ENCODE measurements at places on chromosomes 3 and 15.

DNA sequence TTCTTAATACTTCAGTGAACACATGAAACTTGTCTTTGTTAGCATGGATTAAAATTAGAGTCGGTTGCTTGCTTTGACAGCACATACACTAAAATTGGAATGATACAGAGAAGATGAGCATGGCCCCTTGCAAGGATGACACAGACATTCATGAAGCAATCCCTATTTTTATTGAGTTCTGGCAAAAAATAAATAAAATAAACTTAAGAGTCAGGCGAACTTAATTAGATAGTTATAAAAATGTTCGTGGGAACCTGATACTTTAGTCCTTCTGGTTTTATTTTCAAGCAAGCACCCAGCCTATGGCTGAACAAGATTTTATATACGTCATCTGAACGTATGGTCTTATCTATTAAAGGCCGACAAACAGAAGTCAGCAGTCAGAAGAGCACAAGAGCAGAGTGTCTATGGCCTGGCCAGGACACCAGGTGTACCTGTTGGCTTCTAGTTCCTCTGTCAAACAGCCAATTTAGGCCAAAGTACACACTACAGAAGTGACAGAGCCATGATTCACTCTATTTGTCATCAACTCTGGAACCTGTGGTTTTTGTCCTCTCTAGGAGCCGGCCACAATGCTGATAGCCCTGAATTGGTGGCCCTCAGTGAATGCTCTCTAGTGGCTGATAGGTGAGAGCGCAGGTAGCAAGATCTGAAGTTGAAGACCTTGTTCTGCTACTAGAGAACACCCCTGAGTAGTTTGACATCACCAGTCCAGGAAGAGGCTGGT is 64.3 kb downstream of the LEO1 start:
- peaks cover 45% of the 10 kb centered on the region for H3K36me3 ChIP-seq
- H3K4me3 ChIP-seq: no peak overlapping the region
- DNase-seq: no peak
- no peak overlapping the region for H3K27ac ChIP-seq
- H3K4me1 ChIP-seq: no peaks in the 10 kb centered on the region

- peaks cover 3% of the 10 kb centered on the region for H3K4me1 ChIP-seq
- H3K27ac ChIP-seq: no peak overlapping the region
- no peaks in the 10 kb centered on the region for H3K27me3 ChIP-seq
- DNase-seq: no peak
- no peak overlapping the region for H3K4me3 ChIP-seq
Measured at GRCh38 chr15:67458331-67459029, 62.5 kb upstream of the C15orf61 start.

DNA sequence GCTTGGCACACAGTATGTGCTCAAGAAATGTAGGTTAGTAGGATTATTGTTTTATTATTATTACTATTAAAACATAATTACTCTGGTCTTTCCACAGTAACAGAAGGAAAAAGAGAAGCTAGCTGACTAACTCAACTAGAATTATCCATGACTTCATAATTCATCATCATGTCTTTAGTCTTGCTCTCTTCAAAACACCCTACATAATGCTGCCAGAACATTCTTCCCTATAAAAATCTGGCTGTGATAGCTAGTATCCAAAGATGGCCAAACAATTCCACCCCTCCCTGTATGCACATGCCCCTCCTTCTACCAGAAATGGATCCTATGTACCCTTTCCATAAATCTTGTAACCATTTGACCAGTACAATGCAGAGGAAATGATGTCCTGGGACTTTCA is 48.8 kb upstream of the SRGAP3 start:
- H3K36me3 ChIP-seq: no peaks in the 10 kb centered on the region
- no peaks in the 10 kb centered on the region for H3K4me1 ChIP-seq
- no peaks in the 10 kb centered on the region for H3K27me3 ChIP-seq

DNA sequence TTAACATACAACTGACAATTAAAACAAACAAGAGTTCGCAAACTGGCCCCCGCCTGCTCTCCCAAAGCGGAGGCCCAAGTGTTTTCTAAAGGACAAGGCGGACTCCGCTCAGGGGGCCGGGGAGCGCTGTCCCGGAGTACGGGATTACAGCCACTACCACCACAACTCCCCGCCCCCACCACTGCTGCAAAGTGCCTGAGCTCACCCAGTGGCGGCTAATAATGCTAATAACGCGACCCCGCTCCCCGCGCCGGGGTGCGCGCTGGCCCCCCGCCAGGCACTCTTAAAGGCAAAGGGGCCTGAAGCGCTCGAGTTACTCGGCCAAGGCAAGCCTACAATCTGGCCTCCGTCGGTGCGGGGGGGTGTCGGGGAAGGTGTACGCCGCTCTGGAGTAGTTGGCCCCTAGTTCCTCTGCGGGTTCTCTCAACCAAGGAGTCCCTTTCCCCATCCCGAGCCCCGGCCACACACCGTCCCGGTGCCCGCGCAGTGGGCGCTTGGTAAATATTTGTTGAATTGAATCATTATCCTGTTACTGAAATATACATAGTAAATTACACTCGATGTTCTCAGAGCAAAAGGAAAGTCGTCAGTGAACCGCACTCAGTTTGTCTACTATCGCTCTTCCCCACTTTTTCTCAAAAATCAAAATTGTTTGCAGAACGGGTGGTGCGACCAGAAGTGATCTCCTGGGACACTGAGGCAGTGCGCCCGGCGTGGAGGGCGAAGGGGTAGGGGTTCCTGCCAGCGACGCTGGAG is 827 bp downstream of the WNT5A start:
- no peaks in the 10 kb centered on the region for H3K36me3 ChIP-seq
- DNase-seq: peak; percentile 54
- peak overlapping the region; percentile 81 for H3K27ac ChIP-seq
- H3K4me1 ChIP-seq: peaks cover 13% of the 10 kb centered on the region
- peak overlapping the region; percentile 79 for H3K4me3 ChIP-seq

DNA sequence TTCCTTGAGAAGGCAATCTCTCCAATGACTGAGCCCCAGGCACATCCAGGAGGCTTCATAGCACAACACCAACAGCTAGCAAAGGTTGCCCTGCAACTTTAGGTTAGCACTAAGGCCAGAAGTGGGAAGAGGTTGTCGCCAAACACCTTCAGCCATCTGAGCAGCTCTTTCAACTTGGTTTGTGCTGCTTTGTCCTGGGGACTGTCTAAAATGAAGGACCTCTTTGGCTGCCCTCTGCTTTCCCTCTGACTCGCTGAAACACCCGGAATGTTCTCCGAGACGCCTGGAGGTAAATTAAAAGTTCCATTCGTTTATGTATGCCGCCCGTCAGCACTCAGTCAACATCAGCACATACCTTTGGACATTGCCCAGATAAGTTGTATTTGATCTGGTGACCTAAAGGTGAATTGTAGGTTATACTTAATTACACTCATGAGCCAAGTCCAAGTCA is 121.2 kb upstream of the NR2F2 start:
- no peak for DNase-seq
- H3K4me1 ChIP-seq: no peaks in the 10 kb centered on the region
- no peak overlapping the region for H3K27ac ChIP-seq

- H3K27me3 ChIP-seq: no peaks in the 10 kb centered on the region
- DNase-seq: peak; percentile 39
- no peak overlapping the region for H3K4me3 ChIP-seq
- no peak overlapping the region for H3K27ac ChIP-seq
Measured at GRCh38 chr3:10234526-10235230, 13.6 kb upstream of the TATDN2 start.

- no peaks in the 10 kb centered on the region for H3K36me3 ChIP-seq
- H3K27me3 ChIP-seq: no peaks in the 10 kb centered on the region
- peak overlapping the region; percentile 81 for H3K4me3 ChIP-seq
Measured at GRCh38 chr15:42275780-42276391, 2.7 kb upstream of the TMEM87A start.

GRCh38 chr3:197882586-197882985 is 67.4 kb upstream of the RPL35A start:
- peaks cover 16% of the 10 kb centered on the region for H3K36me3 ChIP-seq
- H3K4me3 ChIP-seq: no peak overlapping the region
- H3K27me3 ChIP-seq: no peaks in the 10 kb centered on the region
- H3K27ac ChIP-seq: peak overlapping the region; percentile 93

GRCh38 chr3:33883538-33883950 is 85.1 kb downstream of the PDCD6IP start:
- H3K4me3 ChIP-seq: peak overlapping the region; percentile 15
- peaks cover 29% of the 10 kb centered on the region for H3K4me1 ChIP-seq
- H3K27me3 ChIP-seq: no peaks in the 10 kb centered on the region
- DNase-seq: peak; percentile 85
- H3K36me3 ChIP-seq: no peaks in the 10 kb centered on the region

- no peaks in the 10 kb centered on the region for H3K4me1 ChIP-seq
- no peak for DNase-seq
- no peak overlapping the region for H3K4me3 ChIP-seq
- no peak overlapping the region for H3K27ac ChIP-seq
- no peaks in the 10 kb centered on the region for H3K27me3 ChIP-seq
Measured at GRCh38 chr15:58139276-58139988, 1.3 kb downstream of the AQP9 start.

GRCh38 chr15:80475572-80475971 is 71.4 kb downstream of the ARNT2 start:
- H3K4me1 ChIP-seq: no peaks in the 10 kb centered on the region
- no peaks in the 10 kb centered on the region for H3K27me3 ChIP-seq
- H3K27ac ChIP-seq: no peak overlapping the region
- H3K36me3 ChIP-seq: no peaks in the 10 kb centered on the region
- no peak for DNase-seq
- no peak overlapping the region for H3K4me3 ChIP-seq

DNA sequence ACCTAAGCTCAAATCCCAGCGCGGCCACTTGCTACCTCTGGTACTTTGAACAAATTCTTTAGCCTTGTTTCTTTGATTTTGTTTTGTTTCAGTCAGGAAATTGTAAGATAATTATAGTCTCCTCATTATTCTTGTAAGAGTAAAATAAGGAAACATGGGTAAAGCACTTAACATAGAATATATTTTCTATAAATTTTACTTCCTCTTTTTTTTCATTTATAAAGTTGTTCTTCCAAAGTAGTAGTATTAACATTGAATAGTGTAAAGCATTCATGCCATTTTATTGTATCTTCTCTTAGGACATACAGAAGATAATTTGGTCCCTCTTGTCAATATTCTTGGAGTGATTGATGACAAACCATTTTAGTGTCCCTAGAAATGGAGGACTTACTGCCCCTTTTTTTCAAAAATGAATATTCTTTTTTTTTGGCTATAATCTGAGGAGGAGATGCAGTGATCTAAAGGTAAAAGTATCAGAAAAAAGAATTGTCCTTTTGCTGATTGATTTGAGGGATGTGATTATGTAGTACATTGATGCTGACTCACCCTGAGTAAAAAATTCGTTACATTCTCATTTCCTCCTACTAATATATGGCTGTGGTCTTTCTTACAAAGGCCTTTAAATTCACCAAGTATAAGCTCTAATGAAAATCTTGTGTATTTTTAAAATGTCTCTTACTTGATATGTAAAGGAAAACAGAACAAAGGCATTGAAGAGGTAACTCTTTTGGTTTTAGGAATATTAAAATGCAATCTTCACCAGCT is 51.0 kb downstream of the ALCAM start:
- no peak overlapping the region for H3K4me3 ChIP-seq
- no peaks in the 10 kb centered on the region for H3K27me3 ChIP-seq
- peaks cover 8% of the 10 kb centered on the region for H3K4me1 ChIP-seq
- no peaks in the 10 kb centered on the region for H3K36me3 ChIP-seq

DNA sequence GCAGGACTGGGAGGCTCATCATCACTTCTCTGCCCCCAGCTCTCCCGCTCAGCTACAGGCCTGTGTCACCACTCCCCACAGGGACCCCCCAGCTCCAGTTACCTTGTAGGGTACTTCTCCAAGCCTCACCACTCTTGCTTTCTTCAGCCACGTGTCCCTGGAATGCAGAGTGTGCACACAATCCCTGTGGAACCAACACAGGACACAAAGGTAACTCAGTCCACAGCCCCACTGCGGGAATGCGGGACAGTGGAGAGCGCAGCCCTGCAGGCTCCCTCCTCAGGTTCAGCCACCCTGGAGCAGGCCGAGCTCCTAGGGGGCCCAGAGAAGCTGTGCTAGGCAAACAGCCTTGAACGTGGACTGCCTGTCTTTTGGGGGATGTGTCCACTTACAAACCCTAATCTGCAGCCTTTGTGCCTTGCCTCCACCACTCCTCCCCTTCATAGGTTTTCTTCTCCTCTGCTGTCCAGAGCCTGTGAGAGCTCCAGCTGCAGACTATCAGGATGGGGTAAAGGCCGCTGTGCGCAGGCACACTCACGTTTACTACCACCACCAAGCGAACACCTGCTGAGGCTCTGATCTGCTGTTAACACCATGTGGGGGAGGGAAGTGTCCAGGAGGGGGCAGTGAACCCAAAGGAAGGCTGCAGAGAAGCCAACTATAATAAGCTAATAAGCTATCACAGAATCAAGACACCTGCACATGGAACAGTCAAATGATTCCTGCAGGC is 26.0 kb downstream of the XPC start:
- no peak overlapping the region for H3K27ac ChIP-seq
- no peak overlapping the region for H3K4me3 ChIP-seq
- no peak for DNase-seq
- peaks cover 16% of the 10 kb centered on the region for H3K36me3 ChIP-seq

- no peaks in the 10 kb centered on the region for H3K27me3 ChIP-seq
- no peak for DNase-seq
- H3K36me3 ChIP-seq: no peaks in the 10 kb centered on the region
- H3K27ac ChIP-seq: no peak overlapping the region
Measured at GRCh38 chr3:45124352-45124751, 21.8 kb downstream of the CDCP1 start.

DNA sequence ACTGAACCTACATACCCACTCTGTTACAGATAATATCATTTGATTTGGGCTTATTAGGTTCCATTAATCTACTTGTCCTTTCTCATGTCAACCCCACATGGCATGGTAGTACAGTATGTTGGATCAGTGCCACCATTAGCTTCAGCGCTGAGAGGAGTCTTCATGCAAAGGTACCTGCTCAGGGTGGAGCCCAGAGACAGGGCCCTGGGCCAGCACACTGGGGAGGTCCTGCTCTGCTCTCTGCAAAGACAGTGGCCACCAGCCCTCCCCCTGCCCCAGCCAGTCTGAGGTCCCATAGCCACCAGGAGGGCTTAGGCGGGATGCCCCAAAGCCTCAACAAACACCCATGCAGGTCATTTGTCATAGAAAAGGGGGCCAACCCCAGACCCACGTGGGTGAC is 71.0 kb downstream of the ATP10A start:
- no peaks in the 10 kb centered on the region for H3K27me3 ChIP-seq
- DNase-seq: no peak
- H3K4me3 ChIP-seq: no peak overlapping the region
- H3K36me3 ChIP-seq: no peaks in the 10 kb centered on the region

- no peak overlapping the region for H3K4me3 ChIP-seq
- H3K27ac ChIP-seq: no peak overlapping the region
- peaks cover 3% of the 10 kb centered on the region for H3K27me3 ChIP-seq
- no peak for DNase-seq
- H3K4me1 ChIP-seq: no peaks in the 10 kb centered on the region
- no peaks in the 10 kb centered on the region for H3K36me3 ChIP-seq
Measured at GRCh38 chr3:23537101-23537551, 268.6 kb upstream of the UBE2E1 start.

DNA sequence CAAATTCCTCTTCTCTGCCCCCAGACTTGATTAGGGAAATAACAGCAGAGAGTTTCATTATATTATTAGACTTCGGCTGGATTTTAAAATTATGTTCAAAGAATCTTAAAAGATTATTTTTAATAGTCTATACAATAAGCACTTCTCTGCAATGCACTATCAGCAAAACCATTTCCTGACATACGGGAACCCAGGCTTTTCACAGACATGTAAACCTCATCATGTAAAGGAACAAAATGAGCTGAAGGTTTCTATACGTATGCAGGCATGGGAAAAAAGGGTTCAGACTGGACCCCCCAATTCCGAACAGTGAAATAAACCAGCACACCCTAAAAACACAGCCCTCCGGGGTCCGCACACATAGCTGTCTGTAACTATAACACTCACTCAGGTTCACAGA is 77.5 kb upstream of the LMOD3 start:
- no peaks in the 10 kb centered on the region for H3K27me3 ChIP-seq
- no peaks in the 10 kb centered on the region for H3K36me3 ChIP-seq
- H3K27ac ChIP-seq: no peak overlapping the region
- no peak for DNase-seq
- H3K4me3 ChIP-seq: no peak overlapping the region

All from A673 (cell line).